ENCODE measurements at places on chromosomes 7 and 10.

GRCh38 chr10:123655751-123656150, 10.4 kb upstream of the GPR26 start:
- DNase-seq: no peak

DNA sequence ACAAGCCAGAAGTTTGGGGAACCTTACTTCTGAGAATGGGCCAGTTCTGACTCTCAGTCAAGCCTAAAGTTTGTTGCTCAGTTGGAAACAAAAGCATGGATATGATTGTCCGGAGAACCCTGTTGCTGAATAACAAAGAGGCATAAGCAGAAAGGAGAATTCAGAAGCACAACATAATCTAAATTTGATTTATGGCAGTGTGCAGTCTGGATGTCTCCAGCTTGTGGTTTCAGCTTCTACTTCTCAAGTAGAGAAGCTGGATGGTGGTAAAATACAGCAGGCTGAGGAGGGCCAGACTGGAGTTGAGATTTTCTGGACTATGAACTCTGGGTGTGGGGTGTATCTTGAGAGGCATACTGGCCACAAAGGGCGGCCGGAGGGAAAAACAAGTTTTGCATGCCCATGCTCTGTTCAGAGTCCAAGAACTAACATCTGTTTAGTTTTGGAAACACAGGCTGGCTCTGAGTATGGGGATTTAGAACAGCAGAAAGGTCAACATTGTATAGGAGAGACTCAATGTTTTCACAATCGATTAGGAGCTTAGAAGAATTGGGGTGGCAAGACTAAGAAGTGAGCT, 592.9 kb downstream of the CNTNAP2 start:
- DNase-seq: no peak

DNA sequence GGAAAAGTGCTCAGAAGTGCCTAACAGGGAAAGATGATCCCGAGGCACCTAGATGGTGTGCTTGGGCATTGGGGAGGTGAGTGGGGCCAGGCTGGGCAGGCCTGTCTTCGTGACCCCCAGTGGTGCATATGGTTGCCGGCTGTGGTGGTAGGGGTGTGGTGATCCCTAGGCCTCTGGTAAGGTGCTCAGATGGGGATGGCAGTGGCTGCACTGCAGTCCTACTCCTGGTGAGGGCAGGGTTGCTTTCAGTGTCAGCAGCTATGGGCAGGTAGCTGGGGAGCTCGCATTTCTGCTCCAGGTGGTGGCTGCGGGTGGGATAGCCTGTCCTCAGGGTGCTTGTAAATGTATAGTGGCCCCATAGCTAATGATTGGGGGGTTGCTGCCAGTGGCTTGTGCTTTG, 154.0 kb downstream of the RAMP3 start:
- no peak for DNase-seq

DNA sequence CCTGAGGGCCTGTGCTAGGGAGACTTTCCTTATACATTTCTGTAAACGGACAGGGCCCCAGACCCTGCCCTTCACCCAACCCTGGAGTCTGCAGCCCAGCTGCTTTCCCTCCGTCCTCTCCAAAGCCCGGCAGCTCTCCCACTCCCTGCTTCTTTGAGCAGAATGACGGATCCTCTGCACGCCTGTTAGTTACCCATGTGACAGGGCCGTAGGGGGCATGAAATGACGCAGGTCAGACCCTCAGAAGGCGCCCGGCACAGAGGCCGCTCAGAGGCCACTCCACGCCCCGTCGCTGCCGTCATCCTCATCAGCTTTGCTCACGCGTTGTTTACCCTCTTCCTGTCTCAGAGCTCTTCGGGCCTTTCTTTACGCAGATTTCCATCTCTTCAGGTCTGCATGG, 60.2 kb upstream of the MKRN1 start:
- DNase-seq: no peak

- DNase-seq: no peak
Observed at GRCh38 chr7:97043281-97043680, 18.6 kb upstream of the DLX5 start.

- DNase-seq: no peak
Observed at GRCh38 chr7:130008941-130009847, 42.0 kb downstream of the ZC3HC1 start.

GRCh38 chr7:156735851-156736250, 95.3 kb downstream of the RNF32 start:
- DNase-seq: no peak

DNA sequence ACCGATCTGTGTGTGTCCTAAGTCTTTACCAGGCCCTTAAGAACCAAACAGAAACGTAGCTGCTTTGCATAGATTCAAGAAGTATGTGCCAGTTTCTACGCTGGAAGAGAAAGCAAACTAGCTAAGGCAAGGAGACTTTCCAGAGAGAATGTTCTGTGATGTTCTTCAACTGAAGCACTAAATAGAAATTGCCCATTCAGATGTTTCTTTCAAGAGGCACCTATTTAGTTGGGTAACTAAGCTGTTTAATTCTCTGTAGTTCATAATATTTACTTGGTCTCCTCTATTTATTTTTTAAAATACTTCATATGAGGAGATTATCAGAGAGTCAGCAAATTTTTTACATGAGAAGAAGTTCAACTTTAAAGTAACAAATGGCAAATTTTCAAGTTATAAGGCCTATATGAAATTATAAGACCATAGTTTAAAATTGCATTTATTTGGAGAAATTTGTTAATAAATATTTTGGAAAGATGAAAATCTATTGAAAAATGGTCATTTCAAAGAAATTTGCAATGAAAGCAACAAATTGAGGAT, 279.0 kb downstream of the NEBL start:
- no peak for DNase-seq

GRCh38 chr7:123757095-123757494, 8.3 kb upstream of the WASL start:
- DNase-seq: no peak

Measured in activated CD4-positive, alpha-beta T cell treated with anti-CD3 and anti-CD28 coated beads, Interleukin-10, Interleukin-2, amounts not matched to agents 100 ng/mL and 50 ng/mL, durations not matched to agents 16 hours and 8 hours (primary cell).